B cell (primary cell): ENCODE measurements at places on chromosomes 13 and 19. TPM values are rescaled to one million over a fixed set of nuclear protein-coding genes. Genes with fewer than 3 reads are reported as not detected.

The VMAC gene
- total RNA-seq = 27.1 and 27.8 TPM in 2 replicates

The OVOL3 gene
- total RNA-seq = not detected in 2 replicates

The USP12 gene
- 46.3 and 48.8 TPM in 2 replicates for total RNA-seq

The NLRP4 gene
- total RNA-seq = 0.15 and 0.19 TPM in 2 replicates

The KASH5 gene
- total RNA-seq = 0.74 and 1.4 TPM in 2 replicates

The TEX26 gene
- total RNA-seq = not detected in 2 replicates

The UBL3 gene
- 26.4 and 27.9 TPM in 2 replicates for total RNA-seq

The ZNF709 gene
- total RNA-seq = 8.4 and 9.3 TPM in 2 replicates
